ENCODE measurements at places on chromosomes 4 and X.

- no peak for DNase-seq
These were observed 20.8 kb upstream of the SMIM9 start for GRCh38 chrX:154855256-154855655.

DNA sequence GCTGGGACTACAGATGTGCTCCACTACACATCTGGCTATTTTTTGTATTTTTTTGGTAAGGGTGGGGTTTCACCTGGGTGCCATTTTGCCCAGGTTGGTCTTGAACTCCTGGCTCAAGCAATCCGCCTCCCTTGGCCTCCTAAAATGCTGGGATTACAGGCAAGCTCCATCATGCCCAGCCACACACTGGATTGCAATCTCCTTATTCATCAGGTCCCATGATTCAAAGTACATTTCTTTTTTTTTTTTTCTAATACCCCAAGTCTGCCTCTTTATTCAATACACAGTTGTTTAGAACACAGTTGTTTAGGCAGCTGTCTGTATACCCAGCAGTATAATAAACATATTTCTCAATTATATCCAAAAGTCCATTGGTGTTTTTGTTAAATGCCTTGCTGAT lies 130.3 kb upstream of the ARSJ start:
- DNase-seq, result no peak

GRCh38 chr4:168917138-168917779 lies 92.8 kb downstream of the CBR4 start:
- no peak for DNase-seq

DNA sequence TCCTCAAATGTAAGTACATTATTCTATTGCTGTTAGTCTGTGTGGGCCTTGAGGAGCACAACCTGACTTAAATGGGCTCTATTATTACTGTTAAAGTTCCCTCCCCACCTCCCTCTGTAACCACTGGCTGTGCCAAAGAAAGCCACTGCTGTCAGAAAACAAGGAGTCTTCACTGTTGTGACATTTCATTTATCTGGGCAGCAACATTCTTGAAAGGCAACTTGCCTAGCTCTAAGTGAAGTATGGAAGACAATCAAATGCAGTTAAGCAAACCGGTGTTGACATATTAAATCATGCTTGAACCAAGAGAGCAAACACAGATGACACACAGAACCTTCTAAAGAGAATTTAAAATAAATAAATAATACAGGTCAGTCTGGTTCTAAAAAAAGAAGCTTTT lies 81.0 kb downstream of the EPHA5 start:
- DNase-seq, result no peak

GRCh38 chr4:70925899-70926635 lies 23.9 kb downstream of the MOB1B start:
- no peak for DNase-seq

DNA sequence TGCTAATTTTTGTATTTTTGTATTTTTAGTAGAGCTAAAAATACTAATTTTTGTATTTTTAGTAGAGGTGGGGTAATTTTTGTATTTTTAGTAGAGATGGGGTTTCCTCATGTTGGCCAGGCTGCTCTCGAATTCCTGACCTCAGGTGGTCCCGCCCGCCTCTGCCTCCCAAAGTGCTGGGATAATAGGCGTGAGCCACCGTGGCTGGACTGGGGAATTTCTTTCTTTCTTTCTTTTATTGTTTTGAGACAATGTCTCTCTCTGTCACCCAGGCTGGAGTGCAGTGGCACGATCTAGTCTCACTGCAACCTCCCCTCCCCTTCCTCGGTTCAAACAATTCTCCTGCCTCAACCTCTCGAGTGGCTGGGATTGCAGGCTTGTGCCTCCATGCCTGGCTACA lies 83.0 kb downstream of the FAM193A start:
- DNase-seq, result no peak

Measured in stimulated activated CD4-positive, alpha-beta T cell treated with anti-CD3 and anti-CD28 coated beads, Interleukin-1b, Interleukin-23, amount 100 ng/mL, for 48 hours (primary cell).